ENCODE measurements at places on chromosomes 2 and 18. TPM values are rescaled to one million over a fixed set of nuclear protein-coding genes. Genes with fewer than 3 reads are reported as not detected.

The PIEZO2 gene
- total RNA-seq = 0.51 TPM

The RNF125 gene
- 0.32 TPM for total RNA-seq

The TMEM18 gene
- total RNA-seq = 50.2 TPM

The FASTKD1 gene
- total RNA-seq = 24.9 TPM

The COL4A4 gene
- total RNA-seq = 1.2 TPM

The G6PC2 gene
- total RNA-seq = not detected

The PROKR1 gene
- total RNA-seq = not detected

The SLC30A3 gene
- 3.8 TPM for total RNA-seq

The GAD1 gene
- 0.61 TPM for total RNA-seq

The RGPD4 gene
- 0.08 TPM for total RNA-seq

The C2orf74 gene
- 22.6 TPM for total RNA-seq

The FSHR gene
- total RNA-seq = not detected

The FOSL2 gene
- 48.3 TPM for total RNA-seq
